NCI-H510A treated with DMSO at 0.1 percent for 48 hours (cell line): ENCODE measurements at places on chromosomes 2 and 18.

DNA sequence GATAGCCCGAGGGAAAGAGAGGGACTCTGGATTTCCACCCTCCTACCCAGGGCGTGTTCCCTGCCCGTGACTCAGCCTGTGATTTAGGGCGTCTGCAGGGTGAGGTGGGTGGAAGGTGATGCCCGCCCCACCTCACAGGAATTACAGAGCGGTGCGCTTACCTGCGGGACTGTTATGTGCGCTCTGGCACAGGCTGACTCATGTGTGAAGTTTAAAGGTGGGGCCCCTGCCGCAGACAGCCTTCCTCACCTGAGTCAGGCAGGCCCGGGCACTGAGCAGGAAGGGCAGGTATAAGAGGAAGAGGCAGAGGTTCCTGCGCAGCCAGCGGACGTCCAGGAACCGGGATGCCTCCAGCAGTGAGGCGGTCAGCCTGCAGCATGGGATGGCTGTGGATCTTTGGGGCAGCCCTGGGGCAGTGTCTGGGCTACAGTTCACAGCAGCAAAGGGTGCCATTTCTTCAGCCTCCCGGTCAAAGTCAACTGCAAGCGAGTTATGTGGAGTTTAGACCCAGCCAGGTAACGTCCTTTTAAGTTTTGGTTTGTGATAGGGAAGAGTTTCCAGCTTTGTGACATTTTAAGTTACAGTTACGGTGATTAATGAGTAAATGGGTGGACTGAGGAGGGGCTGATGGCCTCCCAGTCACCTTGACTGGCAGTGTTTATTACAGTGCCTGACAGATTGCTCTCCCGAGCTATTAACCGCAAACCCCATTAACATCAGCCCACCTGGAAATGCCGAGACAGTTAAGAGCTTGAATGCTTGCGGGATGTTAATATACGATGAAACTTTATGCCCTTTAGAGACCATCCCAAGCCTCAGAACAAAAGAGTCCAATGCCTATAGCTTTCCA lies 141.6 kb upstream of the TTC39C start:
- no peak for DNase-seq

DNA sequence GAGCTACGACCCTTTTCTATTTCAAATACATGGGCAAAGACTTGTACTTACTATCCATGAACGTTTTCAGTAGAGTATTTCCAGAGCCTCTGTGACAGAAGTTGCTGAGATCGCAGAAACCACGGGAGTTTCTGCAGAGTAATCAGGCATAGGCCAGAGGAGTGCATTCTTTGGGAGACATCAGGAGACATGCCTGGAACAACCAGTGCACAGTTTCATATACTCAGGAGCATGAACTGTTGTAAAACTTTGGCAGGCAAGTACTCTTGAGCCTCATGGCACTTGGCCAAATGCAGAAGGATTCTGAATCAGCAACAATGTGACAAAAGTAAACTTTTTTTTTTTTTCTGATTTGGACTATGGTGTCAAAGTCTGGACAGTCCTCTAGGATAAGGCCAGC lies 307.1 kb downstream of the GRB14 start:
- DNase-seq: peak; percentile 72

DNA sequence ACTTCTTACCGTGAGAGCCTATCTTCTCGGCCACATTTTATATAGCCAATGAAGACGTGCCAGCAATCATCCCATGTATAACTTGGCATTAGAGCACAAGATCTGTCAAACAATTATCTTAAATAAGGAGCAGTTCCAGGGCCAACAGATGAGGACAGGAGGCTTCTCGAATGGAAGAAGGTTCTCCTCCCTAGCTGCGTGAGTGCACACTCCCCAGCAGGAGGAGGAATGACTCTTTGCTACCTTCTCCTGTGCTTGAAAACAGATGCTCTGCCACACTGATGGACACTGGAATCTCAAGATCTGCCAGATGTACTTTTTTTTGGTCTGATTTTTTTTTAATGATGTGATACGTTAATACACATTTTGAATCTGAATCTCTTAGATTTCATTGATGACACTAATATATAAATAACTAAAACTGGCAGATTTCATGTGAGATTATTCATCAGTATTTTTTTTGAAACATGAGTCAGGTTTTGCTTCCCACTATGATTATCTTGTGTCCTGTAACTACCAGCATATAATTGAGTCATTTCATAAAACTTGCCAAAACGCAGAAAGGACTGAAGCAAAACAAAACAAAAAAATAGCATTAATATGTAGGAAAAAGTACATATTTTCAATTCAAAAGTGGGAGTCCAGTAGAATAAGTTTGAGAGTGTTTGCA lies 626 bp upstream of the VIT start:
- no peak for DNase-seq

- DNase-seq: no peak
These were observed 48.1 kb upstream of the CD226 start for GRCh38 chr18:69995774-69996173.

GRCh38 chr18:9405130-9405529 lies 70.2 kb upstream of the RALBP1 start:
- DNase-seq: no peak

GRCh38 chr2:151786077-151786476 lies 42.1 kb downstream of the ARL5A start:
- DNase-seq: no peak

- no peak for DNase-seq
These were observed 129.3 kb downstream of the GLI2 start for GRCh38 chr2:120864981-120865380.

- no peak for DNase-seq
These were observed 313.0 kb downstream of the RDH14 start for GRCh38 chr2:18247282-18248110.

DNA sequence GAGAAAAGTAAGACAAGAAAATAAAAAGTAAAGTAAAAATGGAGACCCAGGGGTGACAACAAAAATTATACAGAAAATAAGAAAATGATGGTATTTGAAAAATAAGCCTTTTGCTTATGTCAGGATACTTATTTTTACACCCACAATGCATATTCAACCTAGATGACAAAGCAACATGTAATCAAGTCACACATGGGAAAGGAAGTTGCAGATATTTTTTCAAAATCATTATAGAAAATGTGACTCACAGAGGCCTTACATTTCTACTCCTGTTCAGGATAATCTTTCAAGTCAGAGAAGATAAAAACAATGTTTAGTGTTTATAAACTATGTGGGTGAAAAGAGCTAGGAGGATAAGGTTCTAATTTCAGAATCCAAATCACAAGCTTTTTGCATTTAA lies 275.3 kb upstream of the UBE2E3 start:
- DNase-seq: no peak

DNA sequence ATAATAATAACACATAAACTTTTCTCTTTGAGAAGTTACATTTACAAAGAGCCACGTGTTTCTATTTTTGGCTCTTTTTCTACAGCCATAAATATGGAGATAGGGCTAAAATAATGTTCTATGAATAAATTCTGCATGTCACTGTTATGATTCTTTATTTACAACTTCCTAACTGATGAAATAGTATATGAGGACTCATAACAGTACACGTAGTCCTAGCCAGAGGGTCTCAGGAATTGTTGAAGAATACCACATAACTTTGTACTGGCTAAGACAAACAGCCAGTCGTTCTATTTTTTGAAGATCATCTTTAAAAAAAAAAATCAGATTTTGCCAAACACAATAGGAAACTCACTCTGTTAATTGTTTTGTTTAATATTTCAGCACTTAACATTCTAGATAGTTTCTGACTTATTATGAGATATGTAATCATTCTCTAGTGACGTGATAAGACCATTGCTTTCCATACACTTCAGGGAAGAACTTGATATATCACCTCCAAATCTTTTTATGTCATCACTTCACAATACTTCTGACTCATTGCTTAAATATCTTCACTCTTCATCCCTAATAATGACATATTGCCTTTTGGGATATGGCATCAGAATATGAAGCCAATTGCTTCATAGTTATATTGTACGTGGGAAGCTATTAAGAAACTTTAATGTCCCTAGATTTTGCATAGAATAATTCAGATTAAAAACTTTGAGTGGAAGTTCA lies 256.1 kb downstream of the XIRP2 start:
- DNase-seq: no peak

DNA sequence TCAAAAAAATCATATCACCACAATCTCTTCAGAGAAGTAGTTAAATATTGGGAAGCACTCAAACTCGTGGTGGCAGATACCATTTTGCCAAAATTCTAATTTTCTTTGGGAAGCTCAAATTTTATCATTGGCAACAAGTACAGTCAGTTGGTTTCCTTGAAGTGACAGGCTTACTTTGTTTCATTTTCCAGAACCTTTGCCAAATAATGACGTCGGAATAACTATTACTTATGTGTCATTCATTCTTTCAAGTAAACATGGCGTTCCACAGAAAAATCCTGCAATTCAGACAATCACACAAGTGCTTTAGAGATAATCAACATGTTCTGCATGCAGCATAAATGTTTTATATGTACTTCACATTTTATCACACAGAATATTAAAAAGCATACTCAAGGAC lies 5.4 kb downstream of the TTLL4 start:
- DNase-seq: no peak

- no peak for DNase-seq
These were observed 74.8 kb upstream of the SLC66A3 start for GRCh38 chr2:11080253-11081115.

DNA sequence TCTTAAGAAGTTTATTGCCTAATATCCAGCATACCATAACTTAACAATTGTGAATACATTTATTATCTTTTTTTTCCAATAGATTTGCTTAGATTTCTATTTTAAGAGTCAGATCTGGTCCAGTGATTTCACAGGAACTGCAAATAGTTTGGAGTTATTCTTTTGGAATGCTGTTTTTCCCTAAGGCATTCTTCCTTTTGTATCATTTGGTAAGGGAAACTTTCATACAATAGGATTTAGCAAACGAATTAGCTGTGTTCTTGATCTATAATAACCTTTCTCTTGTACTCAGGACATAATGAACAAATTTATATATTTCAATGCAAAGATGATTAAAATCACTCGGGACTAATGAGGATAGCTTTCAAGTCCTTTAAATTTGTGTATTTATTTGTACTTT lies 201.6 kb downstream of the ERBB4 start:
- DNase-seq: no peak

GRCh38 chr2:152106464-152106863 lies 7.6 kb upstream of the CACNB4 start:
- no peak for DNase-seq

- no peak for DNase-seq
These were observed 2.9 kb upstream of the SERPINB4 start for GRCh38 chr18:63646936-63647335.

GRCh38 chr18:8754995-8755960 lies 49.9 kb downstream of the MTCL1 start:
- DNase-seq: no peak

- no peak for DNase-seq
These were observed 241.5 kb downstream of the SATB2 start for GRCh38 chr2:199216253-199216652.

- no peak for DNase-seq
These were observed 495.1 kb upstream of the MYT1L start for GRCh38 chr2:2826209-2826551.

DNA sequence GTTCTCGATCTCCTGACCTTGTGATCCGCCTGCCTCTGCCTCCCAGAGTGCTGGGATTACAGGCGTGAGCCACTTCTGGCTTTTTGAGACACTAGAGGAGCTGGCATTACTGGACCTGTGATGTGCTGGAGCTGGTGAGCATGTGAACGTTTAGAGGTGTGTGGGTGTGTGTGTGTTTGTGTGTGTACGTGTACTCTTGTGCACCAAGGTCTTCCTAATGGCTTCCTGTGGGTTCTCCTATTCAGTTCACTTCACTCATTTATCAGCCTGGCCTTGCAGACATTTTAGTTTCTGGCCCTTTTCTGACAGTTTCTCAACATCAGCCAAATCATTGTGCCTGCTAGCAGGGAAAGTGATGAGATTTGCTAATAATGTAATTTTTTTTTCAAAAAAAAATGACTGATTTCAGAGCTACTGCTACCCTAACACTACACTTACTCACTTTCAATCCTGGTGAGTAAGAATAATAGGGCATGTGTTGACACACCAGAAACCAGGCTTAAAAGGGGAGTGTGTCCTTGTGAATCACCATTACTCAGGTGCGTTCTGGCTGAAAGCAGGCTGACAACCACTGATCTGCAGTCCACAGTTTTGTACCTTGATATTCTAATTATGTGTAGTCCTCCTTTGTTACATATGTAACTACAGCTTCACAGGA lies 41.0 kb upstream of the ACTR3 start:
- DNase-seq: no peak

DNA sequence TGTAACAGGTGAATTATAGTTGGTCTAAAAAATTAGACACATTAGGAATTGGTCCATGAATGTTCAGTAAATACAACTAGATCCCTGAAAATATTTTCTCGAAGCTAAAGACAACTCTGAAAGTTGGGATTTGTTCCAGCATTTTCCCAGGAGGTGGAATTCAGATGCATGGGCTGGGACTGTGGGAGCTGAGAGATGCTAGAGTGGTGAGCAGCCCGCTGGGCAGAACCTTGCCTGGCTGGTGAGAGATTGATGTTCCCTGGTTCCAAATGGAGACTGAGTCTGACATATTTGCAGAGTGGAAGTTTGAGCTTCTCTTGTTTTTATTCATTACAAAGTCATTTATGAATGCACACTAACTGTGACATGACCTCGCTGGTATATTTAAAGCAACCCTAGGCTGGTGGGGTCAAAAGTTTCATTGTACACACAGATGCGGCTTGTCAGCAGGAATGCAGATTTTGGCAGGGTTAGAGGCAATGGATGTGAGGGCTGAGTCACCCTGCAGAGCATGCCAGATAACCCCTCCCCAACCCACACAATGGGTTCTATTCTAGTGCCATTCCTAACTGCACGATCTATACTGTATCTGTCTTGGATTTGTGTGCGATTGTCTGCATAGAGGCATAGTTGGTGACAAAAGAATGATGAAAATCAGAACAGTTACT lies 23.5 kb upstream of the TMEM178A start:
- no peak for DNase-seq

GRCh38 chr2:142914507-142915313 lies 37.2 kb downstream of the KYNU start:
- DNase-seq: no peak

DNA sequence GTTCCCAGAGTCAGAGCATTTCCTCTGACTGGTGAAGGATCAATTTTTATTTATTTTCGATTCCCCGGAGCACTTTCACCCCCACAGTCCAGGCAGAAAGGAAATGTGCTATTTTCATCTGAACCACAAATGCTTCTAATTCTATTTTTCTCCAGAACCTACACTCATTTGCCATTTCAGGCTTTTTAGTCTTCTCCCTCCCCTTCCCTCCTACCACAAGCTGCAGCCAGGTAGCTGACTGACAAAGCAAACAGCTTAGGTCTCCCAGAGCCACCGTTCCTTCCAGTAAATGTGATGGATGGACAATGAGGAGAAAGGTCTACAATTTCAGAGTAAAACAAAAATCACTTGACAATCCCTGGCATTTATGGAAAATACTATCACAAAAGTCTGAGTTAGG lies 76.9 kb downstream of the KLF7 start:
- peak; percentile 82 for DNase-seq

DNA sequence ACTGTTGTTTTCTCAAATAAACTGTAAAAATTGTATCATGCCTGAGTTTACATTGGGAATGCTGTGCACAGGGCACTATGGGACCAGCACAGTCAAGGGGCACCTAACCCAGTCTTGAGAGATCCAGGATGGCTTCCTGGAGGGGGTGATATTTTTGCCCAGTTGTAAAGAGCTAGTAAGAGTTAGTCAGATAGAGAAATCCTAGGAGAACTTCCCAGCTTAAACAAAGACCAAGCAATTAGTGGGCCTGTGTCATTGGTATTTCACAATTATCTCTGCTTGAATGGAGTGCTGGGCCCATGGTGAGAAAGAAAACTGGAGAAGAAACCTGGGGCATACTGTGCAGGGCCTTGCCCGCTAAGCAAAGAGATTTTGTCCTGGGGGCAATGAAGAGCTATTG lies 12.2 kb downstream of the XDH start:
- DNase-seq: no peak

- no peak for DNase-seq
These were observed 57.0 kb downstream of the PPP4R1 start for GRCh38 chr18:9557250-9557943.
